Fibroblast of lung (primary cell): ENCODE measurements at places on chromosomes 1 and 21.

DNA sequence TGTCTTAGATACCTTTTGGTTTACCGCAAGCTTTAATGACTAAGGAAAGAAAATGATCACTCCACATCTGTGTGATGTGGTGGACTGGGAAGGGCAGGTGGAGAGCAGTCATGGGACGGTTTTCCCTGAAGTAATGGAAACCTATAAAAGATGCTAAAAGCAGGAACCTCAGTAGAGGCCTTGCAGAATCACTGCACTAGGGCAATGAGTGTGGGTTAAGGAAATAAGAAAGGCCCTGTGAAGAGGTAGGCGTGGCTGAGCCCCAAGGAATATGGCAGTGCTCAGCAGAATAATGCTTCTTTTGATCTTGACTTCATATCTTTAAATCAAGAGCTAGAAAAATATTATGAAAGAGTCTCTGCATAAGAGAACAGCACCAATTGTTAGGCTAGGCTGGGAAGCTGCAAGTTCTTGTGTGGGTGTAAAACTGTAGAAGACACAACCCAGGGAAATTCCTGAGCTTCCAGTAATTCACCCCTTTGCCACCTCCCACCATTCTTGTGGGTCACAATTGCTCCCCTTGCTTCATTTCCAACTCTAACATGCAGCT, 49.9 kb downstream of the CLCA4 start:
- no peak for DNase-seq

DNA sequence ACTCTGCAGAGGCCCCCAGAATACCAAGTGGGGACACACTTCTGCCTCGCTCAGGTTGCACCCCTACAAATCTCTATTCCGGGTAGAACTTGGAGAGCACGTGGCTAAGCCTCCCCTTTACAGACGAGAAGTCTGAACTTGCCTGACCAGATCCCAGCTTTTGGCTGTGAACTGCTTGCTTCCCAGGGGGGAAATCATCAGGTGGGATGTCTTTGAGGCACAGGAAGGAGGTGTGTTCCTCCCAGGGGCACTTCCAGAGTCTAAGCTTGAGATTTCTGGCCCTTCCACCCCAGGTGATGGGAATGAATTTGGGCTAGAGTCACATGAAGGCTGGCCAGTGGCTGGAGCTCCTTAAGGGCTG, 1.3 kb upstream of the S100A3 start:
- DNase-seq = no peak

- no peak for DNase-seq
Measured at GRCh38 chr1:111857194-111857651, 101.5 kb downstream of the DDX20 start.

GRCh38 chr1:236016782-236017400, 48.0 kb downstream of the NID1 start:
- peak; percentile 58 for DNase-seq

DNA sequence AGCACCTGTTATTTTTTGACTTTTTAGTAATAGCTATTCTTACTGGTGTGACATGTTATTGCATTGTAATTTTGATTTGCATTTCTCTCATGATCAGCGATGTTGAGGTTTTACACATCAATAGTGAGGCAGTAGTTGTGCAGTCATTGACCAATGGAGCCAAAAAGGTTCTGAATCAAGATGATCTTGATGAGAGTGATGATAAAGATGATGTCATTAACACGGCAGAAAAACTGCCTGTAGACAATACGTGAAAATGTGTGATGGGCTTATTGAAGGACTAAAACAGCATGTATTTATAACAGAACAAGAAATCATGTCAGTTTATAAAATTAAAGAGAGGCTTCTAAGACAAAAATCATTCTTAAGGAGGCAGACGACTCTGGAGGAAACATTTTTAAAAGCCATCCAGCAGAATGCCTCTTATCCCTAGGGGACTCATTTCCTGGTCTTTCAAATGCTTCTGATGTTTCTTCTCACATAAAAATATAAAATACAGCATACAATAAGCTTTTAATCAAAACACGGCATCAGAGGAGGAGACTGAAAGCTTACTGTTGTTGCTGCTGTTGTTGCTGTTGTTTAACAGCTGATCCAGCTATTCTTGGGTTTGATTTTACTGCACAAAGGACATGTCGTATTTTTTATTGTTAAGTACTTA, 400.3 kb downstream of the LTN1 start:
- no peak for DNase-seq
